B cell (primary cell): ENCODE measurements at places on chromosomes 6 and 20. TPM values are rescaled to one million over a fixed set of nuclear protein-coding genes. Genes with fewer than 3 reads are reported as not detected.
A peak's percentile ranks its signal among the peaks of the same experiment; 100 is the strongest.

PNPLA1 gene
- polyA plus RNA-seq: 0.10 TPM in 1 of 2 replicates, not detected in the other

DNA sequence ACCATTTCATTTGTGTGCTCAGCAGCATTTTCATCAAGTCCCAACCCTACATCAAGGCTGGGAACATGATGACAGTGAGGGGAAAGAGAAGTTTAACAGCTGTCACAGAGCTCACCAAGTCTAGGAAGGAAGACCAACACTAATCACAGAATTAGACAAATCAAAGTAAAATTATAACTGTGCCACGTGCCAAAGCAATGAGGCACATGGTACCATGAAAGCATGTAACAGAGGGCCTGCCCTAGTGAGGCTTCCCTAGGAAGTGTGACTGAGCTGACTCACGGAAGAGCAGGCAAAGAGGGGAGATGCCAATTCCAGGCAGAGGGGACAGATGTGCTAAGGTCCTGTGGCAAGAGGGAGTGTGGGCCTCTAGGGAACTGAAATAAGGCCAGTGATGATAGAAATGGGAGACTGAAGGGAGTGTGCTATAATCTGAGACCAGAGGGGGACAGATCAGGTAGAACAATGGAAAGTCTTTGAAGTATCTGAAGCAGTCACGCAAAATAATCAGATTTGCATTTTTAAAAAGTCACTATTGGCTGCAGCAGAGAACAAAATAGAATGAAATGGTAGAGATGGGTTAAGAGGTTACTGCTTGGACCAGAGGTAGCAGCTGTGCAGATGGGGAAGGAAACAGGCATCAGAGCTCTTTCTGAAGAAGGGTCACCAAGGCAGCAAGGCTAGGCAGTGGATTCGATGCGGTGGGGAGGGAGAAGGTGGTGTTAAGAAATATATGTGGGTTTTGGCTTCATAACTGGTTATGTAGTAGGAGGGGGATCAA is 86.8 kb downstream of the GPR6 start:
- no peak overlapping the region for H3K4me3 ChIP-seq
- DNase-seq: peak; percentile 14
- H3K27ac ChIP-seq: no peak overlapping the region
- H3K36me3 ChIP-seq: no peaks in the 10 kb centered on the region
- H3K4me1 ChIP-seq: peaks cover 8% of the 10 kb centered on the region
- H3K27me3 ChIP-seq: no peaks in the 10 kb centered on the region

BEND6 gene
- not detected in 2 replicates for polyA plus RNA-seq

- no peaks in the 10 kb centered on the region for H3K27me3 ChIP-seq
- no peak overlapping the region for H3K27ac ChIP-seq
- no peak for DNase-seq
- no peaks in the 10 kb centered on the region for H3K36me3 ChIP-seq
- H3K4me3 ChIP-seq: no peak overlapping the region
- H3K4me1 ChIP-seq: no peaks in the 10 kb centered on the region
Observed at GRCh38 chr6:77674211-77674610, 21.4 kb downstream of the MEI4 start.

- no peak overlapping the region for H3K4me3 ChIP-seq
- no peak for DNase-seq
- H3K27me3 ChIP-seq: peaks cover 14% of the 10 kb centered on the region
- H3K27ac ChIP-seq: no peak overlapping the region
Observed at GRCh38 chr6:32149932-32150870, 1.5 kb downstream of the PRRT1 start.

DNA sequence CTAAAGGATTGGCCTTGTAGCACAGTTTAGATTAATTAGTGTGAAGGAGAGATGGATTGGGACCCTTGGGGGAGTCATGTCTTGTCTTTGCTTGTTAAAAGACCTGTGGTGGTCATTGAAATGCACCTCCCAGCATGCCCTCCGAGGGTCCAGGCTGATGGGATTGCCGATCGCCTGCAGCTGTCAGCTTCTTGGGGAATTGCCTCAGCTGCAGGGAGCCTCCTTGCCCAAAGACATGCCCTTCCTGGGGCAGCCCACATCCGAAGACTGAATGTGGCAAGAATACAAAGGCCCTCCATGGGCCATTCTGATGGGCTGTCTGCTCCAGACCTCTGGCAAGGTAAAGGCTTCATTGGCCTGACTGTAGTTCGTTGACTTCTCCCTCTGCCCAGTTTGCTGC is 150.7 kb downstream of the FARS2 start:
- no peaks in the 10 kb centered on the region for H3K27me3 ChIP-seq
- H3K27ac ChIP-seq: no peak overlapping the region
- H3K36me3 ChIP-seq: peaks cover 8% of the 10 kb centered on the region
- no peak for DNase-seq
- H3K4me3 ChIP-seq: no peak overlapping the region

DNA sequence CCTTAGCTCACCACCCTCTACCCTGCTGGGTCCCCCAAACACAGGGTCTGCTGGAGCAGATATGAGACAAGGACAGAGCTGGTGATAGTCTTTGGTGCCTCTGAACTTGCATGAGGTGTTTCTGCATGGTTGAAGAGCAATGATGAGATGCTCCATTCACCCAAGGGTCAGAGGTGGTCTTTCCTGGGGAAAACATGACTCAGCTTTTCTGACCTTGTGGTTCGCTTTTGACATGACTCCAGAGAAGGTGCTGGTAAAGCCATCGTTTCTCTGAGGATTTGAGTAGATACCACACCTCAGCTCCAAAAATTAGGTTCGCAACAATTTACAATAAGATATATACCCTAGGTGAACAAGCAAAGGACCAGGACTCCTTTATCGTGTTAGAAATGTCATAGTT is 304.8 kb downstream of the DHX35 start:
- H3K27ac ChIP-seq: no peak overlapping the region
- no peaks in the 10 kb centered on the region for H3K4me1 ChIP-seq
- DNase-seq: no peak
- no peaks in the 10 kb centered on the region for H3K36me3 ChIP-seq

DNA sequence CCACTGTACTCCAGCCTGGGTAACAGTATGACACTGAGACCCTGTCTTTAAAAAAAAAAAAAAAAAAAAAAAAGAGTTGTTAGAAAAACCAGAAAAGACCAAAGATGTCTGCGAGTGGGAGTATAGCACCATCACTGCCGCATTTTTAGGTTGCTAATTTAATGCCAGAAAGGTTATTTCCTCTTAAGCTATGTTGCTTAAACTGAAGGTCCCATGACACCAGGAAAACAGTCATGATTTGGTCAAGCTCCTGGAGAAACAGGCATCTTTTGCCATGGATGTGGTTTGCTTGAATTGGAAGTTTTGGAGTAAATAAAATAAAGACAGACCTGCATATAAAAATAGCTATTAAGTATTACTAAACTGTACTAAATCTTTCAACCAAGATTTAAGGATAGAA is 68.3 kb upstream of the TNFRSF21 start:
- H3K27me3 ChIP-seq: no peaks in the 10 kb centered on the region
- no peak overlapping the region for H3K4me3 ChIP-seq
- no peaks in the 10 kb centered on the region for H3K36me3 ChIP-seq
- DNase-seq: no peak
- no peak overlapping the region for H3K27ac ChIP-seq

GRCh38 chr6:106398621-106399020 is 38.1 kb downstream of the CRYBG1 start:
- H3K27me3 ChIP-seq: peaks cover 12% of the 10 kb centered on the region
- H3K4me3 ChIP-seq: no peak overlapping the region
- no peaks in the 10 kb centered on the region for H3K36me3 ChIP-seq
- no peak for DNase-seq
- no peaks in the 10 kb centered on the region for H3K4me1 ChIP-seq

HLA-DQA1 gene
- polyA plus RNA-seq: 260 and 486 TPM in 2 replicates

DNA sequence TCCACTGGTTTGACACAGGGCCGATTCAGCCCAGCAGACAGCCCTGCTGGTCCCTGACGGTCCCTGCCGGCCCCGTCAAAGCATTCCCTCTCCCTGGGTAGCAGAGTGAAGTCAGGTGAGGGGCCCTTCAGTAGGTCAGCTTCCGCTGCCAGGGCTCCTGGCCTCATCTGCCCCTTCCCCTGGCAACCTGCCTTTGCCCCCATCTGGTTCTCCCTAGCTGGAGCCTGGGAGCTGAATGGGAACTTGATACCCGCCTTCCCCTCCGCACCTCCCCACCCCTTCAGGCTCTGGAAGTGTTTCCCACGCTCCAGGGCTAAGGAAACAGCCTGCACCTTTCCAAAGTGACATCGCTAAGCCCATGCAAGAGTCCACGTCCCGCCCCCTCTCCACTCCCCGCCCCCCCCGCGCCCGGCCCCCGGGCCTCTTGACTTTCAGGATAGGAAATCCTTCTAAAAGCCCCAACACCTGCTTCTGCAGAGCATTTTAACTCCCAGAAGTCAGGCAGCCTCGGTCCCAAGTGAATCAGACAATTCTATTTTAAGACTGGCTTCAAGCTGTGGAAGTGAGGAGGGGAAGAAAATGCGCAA is 53.3 kb downstream of the ISM1 start:
- no peak overlapping the region for H3K27ac ChIP-seq
- DNase-seq: no peak
- no peaks in the 10 kb centered on the region for H3K27me3 ChIP-seq
- H3K36me3 ChIP-seq: no peaks in the 10 kb centered on the region

DNA sequence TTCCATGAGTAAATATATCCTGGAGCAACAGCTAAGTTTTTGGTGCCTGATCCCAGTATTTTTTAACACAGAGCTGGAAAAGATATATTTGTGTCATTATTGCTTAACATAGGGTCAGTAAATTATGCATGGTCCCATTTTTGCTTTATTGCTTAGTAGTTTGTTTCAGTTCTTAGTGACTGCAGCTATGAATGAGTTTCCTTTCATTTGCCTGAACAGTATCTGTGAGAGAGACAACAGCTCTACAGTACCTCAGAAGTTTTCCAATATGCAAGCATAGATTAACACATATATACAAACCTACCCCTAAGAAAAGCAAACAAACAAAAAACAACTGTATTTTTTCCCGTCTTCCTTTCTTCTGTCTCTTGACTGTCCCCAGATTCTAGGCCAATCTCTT is 160.3 kb downstream of the MEI4 start:
- H3K4me3 ChIP-seq: no peak overlapping the region
- H3K36me3 ChIP-seq: no peaks in the 10 kb centered on the region
- H3K27ac ChIP-seq: no peak overlapping the region
- no peaks in the 10 kb centered on the region for H3K4me1 ChIP-seq
- no peaks in the 10 kb centered on the region for H3K27me3 ChIP-seq
- DNase-seq: no peak

B4GALT5 gene
- polyA plus RNA-seq: 3.4 and 6.0 TPM in 2 replicates

DNA sequence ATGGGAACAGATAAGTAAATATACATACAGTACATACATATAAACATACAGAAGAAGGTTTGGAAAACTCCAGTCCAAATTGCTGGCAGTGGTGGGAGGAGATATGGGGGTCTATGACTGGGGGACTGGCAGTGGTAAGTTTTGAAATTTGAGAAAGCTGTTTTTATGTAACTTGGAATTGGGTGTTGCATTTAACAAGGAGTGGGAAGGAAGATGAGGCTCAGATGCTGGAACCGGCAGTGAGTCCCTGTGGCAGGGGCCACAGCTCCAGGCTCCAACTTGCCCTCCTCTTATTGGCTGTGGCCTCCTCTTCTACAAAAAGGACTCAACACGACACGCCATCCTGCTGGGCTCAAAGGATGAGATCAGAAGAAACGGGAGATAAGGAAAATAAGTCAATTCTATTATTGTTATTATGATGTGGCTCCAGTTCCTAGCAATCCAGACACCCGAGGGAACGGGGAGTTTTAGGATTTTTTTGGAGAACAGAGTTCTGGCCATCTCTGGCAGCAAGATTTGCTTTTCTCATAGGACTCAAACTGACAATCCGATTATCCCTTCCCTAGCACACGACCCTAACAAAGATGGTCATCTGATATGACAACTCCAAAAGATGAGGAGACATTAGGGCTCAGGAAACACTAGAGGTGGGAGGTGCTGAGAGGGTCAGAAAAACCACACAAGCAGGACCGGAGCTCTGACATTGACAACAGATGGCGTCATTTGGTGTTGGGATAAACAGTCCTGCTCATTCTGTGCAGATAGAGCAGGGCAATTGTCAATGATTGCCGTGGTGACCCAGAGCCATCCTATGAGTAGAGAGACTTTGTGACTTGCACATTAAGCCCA is 6.0 kb upstream of the TGM2 start:
- no peak overlapping the region for H3K4me3 ChIP-seq
- no peaks in the 10 kb centered on the region for H3K27me3 ChIP-seq
- DNase-seq: no peak

GRCh38 chr6:14313248-14313647 is 195.7 kb downstream of the CD83 start:
- no peaks in the 10 kb centered on the region for H3K36me3 ChIP-seq
- peak; percentile 59 for DNase-seq
- peaks cover 70% of the 10 kb centered on the region for H3K4me1 ChIP-seq
- H3K27ac ChIP-seq: peak overlapping the region; percentile 80
- no peaks in the 10 kb centered on the region for H3K27me3 ChIP-seq
- H3K4me3 ChIP-seq: no peak overlapping the region

DNA sequence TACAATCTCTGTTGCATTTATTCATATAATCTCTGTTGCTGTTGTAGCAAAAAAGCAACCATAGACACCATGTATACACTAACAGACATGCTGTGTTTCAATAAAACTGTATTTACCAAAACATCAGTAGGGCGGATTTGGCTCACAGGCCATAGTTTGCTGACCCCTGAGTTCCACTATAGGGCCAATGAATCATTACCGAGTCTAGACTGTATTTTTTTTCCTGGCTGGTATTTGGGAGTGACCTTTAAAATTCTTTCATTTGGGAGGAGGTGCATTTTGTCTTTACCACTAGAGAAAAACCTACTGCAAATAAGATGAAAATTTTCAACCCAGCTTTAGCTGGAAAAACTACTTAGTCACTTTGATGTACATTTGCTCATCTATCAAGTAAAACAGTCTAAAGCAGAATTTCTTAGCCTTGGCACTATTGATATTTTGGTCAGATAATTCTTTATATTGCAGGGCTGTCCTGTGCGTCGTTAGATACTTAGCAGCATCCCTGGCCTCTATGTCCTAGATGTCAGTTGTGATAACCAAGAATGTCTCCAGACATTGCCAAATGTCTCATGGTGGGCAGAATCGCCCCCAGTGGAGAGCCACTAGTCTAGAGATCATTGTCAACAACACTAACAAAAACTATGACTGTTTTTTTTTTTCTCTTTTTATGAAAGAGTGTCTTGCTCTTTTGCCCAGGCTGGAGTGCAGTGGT is 39.5 kb downstream of the DCBLD1 start:
- H3K27ac ChIP-seq: no peak overlapping the region
- no peak for DNase-seq
- H3K4me3 ChIP-seq: no peak overlapping the region
- H3K36me3 ChIP-seq: no peaks in the 10 kb centered on the region
- no peaks in the 10 kb centered on the region for H3K27me3 ChIP-seq
- H3K4me1 ChIP-seq: no peaks in the 10 kb centered on the region

- no peak overlapping the region for H3K27ac ChIP-seq
- H3K4me1 ChIP-seq: no peaks in the 10 kb centered on the region
- no peak overlapping the region for H3K4me3 ChIP-seq
- DNase-seq: no peak
- no peaks in the 10 kb centered on the region for H3K36me3 ChIP-seq
- no peaks in the 10 kb centered on the region for H3K27me3 ChIP-seq
Observed at GRCh38 chr20:52655395-52655794, 316.8 kb upstream of the TSHZ2 start.

SLC16A10 gene
- polyA plus RNA-seq: 0.06 and 0.85 TPM in 2 replicates

LTB gene
- polyA plus RNA-seq: 832 and 938 TPM in 2 replicates

- DNase-seq: no peak
- H3K36me3 ChIP-seq: no peaks in the 10 kb centered on the region
- H3K4me3 ChIP-seq: no peak overlapping the region
Observed at GRCh38 chr20:42218621-42219374, 600.6 kb upstream of the CHD6 start.

ARMC12 gene
- 1.4 and 2.8 TPM in 2 replicates for polyA plus RNA-seq
